ENCODE measurements at places on chromosomes 2 and 18.

DNA sequence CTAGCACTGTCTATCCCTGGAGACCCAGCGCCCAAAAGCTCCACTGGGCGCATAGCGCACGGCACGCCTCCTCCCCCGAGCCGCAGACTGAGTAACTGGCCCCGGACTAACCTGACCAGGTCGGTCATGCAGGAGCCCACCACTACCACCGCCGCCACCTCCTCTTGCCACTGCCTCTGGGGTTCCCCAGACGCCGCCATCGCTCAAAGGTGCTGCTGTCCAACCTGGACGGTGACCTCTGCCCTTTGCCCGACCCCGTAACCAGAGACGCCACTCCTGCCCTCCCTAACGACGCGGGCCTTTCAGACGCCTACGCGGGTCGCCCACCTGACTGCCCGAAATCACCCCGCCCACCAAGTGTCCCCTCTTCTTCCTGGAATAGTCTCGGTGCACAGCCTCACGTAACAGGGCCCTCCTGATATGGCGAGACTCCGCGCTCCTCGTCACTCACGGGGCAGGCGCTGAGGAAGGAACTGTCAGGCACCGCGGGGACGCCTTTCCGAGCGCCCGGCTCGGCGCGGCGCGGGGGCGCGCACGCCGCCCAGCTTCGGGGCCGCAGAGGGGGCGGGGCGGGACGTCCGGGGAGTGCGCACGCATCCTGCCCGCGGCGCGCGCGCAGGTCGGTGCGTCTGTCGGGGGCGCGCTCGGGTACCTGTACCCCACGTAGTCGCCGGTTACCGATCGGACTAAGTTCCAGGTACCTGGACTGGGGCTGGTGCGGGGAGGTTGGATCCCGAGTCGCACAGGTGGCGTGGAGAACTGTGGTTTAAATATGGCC lies at the start of the genes BABAM2 and RBKS:
TSS of gene BABAM2 (plus strand) at position 584 of the 778 bp plus-strand sequence. CDS start 3,828 bp downstream, outside the sequence.
TSS of gene RBKS (minus strand) at position 242 of the 778 bp plus-strand sequence. CDS start at position 200, 42 bp downstream.
- peak; percentile 82 for DNase-seq

- DNase-seq = no peak
Observed at GRCh38 chr18:12043811-12044210, 49.8 kb upstream of the ANKRD62 start.

DNA sequence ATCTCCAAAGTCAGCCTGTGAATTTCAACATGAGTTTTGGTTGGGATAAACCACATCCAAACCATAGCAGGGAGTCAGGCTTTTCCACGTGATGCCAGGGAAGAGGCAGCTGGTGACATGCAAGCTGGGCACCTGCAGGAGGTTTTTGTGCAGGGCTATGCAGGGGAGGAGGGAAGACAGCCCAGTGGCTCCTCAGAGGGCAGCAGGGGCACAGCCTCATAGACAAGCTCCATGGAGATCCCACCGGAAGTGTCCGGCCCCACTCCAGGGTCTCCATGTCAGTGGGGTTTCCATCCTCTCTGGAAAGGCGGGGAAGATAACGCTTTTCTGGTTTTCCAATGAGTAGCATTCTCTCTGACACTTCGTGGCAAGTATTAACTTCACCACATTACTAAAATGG lies 135.6 kb upstream of the TPO start:
- no peak for DNase-seq

DNA sequence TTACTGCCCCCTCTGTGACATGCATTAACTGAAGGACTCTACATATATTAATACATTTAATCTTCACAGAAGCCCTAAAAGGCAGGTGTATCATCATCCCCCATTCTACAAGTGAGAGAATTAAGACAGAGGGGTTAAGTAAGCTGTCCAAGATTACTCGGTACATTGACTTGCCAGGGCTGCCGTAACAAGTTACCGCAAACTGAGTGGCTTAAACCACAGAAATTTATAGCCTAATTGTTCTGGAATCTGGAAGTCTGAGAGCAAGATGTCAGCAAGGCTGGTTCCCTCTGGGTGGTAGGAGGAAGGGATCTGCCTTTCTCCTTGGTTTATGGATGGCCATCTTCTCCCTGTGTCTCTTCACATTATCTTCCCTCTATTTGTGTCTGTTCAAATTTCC lies 605.5 kb downstream of the EPHA4 start:
- no peak for DNase-seq

DNA sequence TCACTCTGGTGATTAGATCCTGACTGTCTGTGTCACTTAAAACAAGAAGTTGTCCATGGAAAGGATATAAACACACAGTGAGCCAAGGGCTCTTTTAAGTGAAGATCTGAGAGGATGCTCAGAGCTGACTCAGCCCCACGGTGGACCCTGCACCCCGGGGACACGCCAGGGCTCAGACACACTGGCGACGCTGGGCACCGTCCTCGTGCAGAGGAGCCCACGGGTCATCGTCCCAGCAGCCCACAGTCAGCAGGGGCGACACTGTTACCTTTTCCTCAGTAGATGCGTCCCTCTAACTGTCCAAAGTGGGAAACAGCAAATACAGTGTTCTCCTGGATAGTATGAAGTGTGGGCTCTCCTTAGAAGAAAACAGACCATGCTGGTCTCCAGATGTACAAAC lies 225.6 kb downstream of the HDAC4 start:
- DNase-seq = no peak

GRCh38 chr2:54103454-54104314 lies 11.7 kb upstream of the ACYP2 start:
- DNase-seq = no peak

DNA sequence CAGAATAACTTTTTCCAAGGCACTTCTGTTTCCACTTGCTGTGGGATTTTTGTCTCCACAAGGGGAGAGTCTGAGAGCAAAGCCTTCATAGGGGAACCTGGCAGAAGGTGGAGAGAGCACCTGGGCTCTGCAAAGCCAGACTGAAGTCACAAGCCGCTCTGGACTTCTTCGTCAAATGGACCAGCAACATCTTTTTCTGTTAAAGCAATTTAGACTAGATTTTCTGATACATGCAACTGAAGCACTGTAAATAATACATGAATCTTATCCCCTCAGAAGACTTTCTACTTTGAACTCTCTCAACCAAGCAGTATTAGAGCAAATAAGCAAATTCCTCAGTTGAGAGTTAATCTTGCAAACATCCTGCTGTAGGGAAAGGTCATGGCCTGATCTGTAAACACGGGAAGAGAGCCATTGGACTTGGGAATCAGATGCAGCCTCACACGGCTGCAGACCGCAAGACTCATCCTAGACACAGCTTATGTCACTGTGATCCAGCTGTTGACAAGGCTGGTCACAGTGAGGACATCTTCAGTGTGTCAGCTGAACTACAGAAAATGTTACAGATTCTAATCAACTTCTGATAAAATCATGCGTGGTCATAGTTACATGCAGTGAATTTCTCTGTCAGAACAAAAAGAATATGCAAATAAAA lies 3.2 kb downstream of the SH3YL1 start:
- no peak for DNase-seq

- DNase-seq = no peak
Observed at GRCh38 chr2:233100192-233100998, 40.3 kb downstream of the INPP5D start.

- no peak for DNase-seq
Observed at GRCh38 chr2:120192280-120192679, 30.9 kb downstream of the TMEM185B start.

- DNase-seq = no peak
Observed at GRCh38 chr18:1270081-1270480, 365.4 kb downstream of the ADCYAP1 start.

- no peak for DNase-seq
Observed at GRCh38 chr2:54772110-54772509, 48.6 kb downstream of the EML6 start.

GRCh38 chr2:101596333-101596732 lies 101.2 kb upstream of the MAP4K4 start:
- DNase-seq = no peak

DNA sequence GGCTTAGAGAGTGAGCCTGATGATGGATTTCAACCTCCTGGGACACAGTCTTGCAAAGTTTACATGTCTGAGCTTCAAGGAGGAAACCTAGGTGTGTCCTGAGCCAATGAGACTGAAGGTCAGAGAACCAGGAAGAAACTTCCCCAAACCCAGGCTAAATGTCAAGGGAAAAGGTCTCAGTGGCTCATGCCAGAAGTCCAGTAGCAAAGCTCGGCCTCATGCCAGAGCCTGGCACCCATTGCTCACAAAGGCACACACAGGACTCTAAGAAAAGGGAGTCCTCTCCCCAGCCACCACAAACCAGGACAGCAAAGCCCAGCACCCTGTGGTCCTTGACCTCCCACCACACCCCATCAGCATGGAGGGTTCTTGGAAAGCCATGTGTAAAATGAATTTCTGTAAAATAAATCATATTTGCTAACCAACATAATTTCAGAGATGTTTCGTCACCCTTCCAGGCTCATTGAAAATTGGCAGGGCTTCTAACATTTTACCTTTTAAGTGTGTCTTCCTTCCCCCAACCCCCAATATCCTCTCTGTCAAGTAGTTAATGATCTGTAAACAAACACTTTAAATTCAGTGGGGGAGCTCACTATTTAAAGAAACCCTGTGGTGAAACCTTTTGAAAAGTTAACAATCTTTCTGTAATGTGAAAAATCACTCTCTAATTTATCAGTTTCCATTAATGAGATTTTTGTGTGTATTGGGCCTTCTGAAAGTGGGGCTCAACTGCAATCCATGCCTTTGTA lies 77.1 kb downstream of the BCL11A start:
- DNase-seq = no peak

Data from stimulated activated CD4-positive, alpha-beta T cell treated with anti-CD3 and anti-CD28 coated beads, Interleukin-2, amount 100 ng/mL, for 4 hours (primary cell).